Ecto neural progenitor cell (in vitro differentiated cells): ENCODE measurements at places on chromosomes 1 and 21.

DNA sequence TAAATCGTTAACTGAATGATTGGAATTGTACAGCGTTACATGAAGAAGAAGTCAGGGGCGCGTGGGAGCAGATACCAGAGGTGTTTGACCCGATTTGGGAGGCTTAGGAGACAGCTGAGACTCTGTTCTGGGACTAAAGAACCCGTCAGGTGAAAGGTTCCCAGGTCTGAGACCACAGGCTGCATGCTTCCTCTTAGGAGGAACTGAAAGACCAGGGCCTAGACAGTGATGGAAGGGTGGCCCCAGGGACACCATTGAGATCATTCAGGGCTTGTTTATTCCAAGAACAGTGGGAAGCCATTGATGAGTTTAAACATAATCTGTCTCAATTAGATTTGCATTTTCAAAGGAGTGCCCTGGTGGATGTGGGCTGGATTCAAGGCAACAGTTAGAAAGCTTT is 904 bp downstream of the KLF17 start:
- no peak for DNase-seq

DNA sequence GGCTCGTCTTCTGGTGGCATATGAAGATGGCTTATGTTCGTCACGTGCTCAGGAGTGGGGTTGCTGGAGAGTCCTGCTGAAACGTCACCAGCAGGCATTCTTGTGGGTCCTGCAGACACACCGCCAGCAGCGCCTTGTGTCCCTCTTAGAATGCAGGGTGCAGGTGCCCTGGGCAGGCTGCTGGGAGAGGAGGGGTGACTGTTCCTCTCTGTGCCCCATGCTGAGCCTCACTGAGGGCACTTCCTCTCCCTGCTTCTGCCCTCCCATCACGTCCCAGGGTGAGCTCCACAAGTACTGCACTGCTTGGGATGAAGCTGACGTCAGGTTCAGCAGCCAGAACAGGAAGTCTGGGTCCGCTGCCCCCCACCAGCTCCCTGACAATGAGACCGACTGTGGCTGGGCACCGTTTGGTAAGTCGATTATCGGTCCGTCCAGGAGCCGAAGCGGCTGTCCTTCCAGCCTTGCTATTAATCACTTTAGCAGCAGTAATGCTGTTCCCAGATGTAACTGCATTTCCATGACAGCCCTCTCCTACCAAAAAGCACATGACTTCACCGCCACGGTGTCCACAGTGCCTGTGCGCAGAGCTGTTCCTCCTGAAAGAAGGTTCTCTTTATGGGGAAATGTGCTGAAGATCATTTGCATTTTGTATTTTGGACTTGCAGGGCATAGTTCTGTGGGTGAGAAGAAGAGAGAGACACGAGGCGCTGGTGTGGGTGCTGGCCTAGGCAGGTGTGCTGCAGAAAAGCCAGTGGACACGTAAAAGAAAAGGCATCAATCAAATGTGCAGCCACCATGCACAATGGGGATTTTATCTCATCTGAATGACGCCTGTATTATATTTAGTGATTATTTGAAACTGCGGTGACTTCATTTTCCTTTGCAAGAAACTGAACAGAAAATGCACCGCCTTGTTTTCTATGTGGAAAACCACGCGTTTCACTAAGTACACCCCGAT is 21.0 kb downstream of the SLC37A1 start:
- no peak for DNase-seq

GRCh38 chr1:225911191-225912130 is 12.6 kb downstream of the PYCR2 start:
- DNase-seq: peak; percentile 84

- DNase-seq: no peak
These were observed 28.1 kb downstream of the RNF187 start for GRCh38 chr1:228515200-228515834.

DNA sequence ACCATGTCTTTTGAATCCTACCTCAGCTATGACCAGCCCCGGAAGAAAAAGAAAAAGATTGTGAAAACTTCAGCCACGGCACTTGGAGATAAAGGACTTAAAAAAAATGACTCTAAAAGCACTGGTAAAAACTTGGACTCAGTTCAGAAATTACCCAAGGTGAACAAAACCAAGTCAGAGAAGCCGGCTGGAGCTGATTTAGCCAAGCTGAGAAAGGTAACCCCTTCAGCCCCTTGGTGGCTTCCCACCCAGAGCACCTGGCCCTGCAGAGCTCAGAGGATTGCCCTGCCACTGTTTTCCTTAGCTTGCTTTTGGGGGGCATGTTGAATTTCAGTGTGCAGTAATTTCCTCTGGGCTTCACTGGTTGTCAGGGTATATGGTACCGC is 8.5 kb downstream of the ELOA start:
- no peak for DNase-seq

DNA sequence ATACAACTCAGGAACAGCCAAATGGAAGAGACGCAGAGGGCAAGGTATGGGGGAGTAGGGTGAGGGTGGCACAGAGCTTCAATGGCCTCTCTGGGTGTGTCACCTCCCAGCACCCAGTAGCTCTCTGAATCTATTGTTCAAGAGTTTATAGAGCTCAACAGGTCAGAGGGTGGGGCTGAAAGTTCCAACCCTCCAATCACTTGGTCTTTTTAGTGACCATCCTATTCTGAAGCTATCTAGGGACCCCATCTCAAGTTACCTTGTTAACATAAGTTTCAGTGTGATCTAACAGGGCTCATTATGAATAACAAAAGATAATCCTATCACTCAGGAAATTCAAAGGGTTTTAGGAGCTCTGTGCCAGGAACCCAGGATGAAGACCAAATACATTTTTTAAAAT is 31.2 kb upstream of the ZNF697 start:
- no peak for DNase-seq

DNA sequence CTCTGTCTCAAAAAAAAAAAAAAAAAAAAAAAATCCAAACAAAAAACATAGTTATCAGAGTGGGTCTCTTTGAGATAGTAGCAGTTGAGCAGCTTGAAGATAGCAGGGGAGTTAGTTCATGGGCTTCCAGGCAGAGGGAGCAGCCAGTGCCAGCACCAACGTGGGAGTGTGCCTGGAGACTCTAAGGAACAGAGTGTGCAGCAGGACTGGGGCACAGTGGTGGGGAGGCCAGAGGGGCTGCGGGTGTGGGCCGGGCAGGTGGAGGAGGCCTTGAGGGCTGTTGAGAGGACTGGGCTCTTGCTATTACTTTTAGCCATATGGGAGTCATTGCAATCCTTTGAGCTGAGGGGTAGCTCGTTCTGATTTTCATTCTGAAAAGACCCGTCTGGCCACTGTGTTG is 63.8 kb downstream of the RYR2 start:
- no peak for DNase-seq
